HT-29 (cell line): ENCODE measurements at places on chromosomes 4 and X. TPM values are rescaled to one million over a fixed set of nuclear protein-coding genes. Genes with fewer than 3 reads are reported as not detected.

The CCDC158 gene
- not detected in 2 replicates for total RNA-seq

The TRIM75 gene
- total RNA-seq: not detected in 2 replicates

The SLC4A4 gene
- total RNA-seq: 1.3 and 1.4 TPM in 2 replicates

The DDX53 gene
- not detected in 2 replicates for total RNA-seq

The SPP1 gene
- total RNA-seq: 0.99 and 1.7 TPM in 2 replicates

The TCEAL7 gene
- not detected in 2 replicates for total RNA-seq

The SRPX2 gene
- total RNA-seq: 0.28 and 0.78 TPM in 2 replicates

The PPEF2 gene
- total RNA-seq: not detected in 2 replicates

The TDO2 gene
- 0.13 and 0.64 TPM in 2 replicates for total RNA-seq

The SAGE1 gene
- not detected in 2 replicates for total RNA-seq

The NEXMIF gene
- not detected in 2 replicates for total RNA-seq

The F11 gene
- not detected in 2 replicates for total RNA-seq

The HTT gene
- total RNA-seq: 16.8 and 33.4 TPM in 2 replicates

The MAP3K15 gene
- 0.26 TPM in 1 of 2 replicates, not detected in the other for total RNA-seq
